ENCODE measurements at places on chromosomes 7 and 10.
A peak's percentile ranks its signal among the peaks of the same experiment; 100 is the strongest.

DNA sequence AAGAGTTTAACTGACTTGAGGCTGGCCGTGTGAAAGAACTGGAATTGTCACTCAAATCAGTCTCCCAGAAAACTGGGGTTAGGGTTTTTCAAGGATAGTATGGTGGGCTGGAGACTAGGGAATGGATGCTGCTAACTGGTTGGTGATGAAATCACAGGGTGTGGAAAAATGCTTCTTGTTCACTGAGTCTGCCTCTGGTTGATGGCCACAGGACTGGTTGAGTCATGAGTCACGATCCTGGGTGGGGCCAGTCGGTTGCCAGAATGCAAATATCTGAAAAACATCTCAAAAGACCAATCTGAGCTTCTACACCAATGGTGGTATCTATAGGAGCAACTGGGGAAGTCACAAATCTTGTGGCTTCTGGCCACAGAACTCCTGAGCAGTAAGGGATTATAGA is 16.3 kb upstream of the BAMBI start:
- DNase-seq, result no peak

DNA sequence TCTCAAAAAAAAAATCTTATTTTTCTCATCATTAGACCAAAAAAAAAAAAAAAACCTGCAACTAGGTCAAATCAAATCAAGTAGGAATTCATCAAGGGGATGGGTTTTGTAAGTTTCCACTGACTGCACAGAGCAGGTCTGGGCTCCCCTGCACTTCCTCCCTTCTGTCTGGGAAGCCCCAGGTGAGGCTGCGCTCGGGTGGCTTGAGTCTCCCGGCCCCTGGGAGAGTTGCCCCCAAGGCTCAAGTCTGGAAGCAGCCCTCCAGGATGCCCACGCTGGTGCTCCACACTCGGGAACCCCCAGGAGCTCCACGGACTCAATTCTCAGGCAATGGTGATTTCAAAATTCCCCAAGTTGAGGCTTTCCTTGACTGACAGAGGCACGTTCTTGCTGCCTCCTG is 41.7 kb upstream of the RBM33 start:
- DNase-seq, result no peak

DNA sequence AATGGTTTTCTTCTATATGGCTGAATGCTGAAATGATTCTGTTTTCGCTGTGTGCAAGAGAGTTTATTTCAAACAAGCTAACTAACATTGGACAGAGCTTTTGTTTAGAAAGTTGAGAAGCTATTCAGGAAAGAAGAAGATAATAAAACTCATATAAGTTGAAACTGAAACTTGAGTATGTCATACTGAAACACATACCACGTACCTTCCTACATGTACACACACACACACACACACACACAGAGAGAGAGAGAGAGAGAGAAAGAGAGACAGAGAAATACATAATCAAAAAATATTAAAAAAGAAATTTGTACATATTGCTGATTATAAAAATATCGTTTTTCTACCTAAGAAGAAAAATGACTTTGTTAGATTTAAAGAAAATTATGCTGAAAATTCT is 561.9 kb upstream of the KCND2 start:
- DNase-seq, result no peak

- DNase-seq, result no peak
Measured at GRCh38 chr10:78544423-78545090, 510.9 kb downstream of the RPS24 start.

DNA sequence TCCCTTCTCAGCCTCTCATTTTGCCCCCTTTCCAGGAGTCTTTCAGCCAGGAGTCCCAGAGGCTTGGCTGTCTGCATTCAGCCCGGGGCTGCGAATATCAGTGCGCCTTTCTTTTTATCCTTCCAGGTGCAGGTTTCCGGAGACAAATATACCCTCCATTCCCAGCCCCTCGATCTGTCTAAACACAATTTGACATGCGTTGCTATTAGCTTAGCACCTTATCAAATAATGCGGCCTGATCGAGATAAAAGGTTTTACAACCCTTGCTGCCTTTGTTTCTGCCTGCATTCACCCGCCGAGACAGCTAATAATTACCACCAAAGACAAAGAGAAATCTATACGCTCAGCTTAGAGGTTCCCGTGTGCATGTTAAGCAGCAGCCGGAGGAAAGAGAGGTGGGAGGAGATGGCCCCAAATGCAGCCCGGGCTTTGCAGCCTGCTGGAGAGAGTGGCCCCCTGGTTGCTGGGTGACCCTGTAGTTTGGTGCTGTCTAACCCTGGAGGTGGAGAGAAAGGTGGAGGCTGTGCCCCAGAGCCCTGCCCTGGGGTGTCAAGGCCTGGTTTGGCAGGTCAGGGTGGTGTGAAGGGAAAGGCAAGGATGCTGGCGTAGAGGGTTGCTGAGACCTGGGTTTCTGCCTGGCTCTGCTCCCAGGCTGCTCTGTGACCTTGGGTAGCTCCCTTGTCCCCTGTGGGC is 185.3 kb downstream of the RPS24 start:
- DNase-seq, result no peak

GRCh38 chr7:90669492-90669891 is 73.4 kb downstream of the CDK14 start:
- no peak for DNase-seq

- no peak for DNase-seq
Measured at GRCh38 chr7:64599359-64599758, 36.5 kb upstream of the ZNF680 start.

GRCh38 chr10:86956848-86957448 is 467 bp downstream of the MMRN2 start:
- DNase-seq, result no peak

GRCh38 chr7:151674161-151674920 is 154.6 kb upstream of the RHEB start:
- DNase-seq, result no peak

DNA sequence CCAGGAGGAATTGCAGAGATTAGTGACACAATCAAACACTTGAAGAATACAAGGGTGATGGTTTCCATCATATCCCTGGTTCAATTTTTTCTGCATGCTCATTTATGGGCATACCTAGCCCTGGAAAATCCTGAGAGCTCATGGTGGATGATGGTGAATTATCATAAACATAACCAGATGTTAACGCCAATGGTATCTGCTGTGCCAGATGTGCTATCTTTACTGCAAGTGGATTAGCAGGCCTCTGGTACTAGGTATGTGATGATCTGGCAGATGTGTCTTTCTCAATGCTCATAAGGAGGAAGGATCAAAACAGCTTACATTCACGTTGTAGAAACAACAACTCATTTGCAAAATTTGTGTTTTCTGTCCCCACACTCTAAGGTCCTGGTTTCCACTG is 150.5 kb downstream of the FZD1 start:
- DNase-seq, result no peak

DNA sequence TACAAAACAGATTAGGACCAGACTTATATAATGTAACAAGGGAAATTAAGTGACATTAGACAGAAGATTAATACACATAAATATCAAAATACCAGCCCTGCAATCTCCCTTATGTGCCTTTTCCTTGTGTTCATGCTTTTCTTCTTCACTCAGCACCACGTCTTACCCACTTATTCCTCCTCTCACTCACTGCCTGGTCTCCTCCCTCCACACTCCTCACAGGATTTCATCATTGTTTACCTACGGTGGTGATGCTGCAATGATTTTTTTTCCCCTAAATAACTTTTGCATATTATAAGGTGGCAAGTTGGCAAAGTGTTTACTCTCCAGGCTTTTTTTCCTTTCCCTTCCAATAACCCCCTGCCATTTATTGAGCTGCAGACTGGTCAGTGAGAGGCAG is 203.2 kb downstream of the PCLO start:
- DNase-seq, result no peak

- DNase-seq, result peak; percentile 39
Measured at GRCh38 chr7:29345590-29345989, 151.0 kb downstream of the CHN2 start.

- DNase-seq, result no peak
Measured at GRCh38 chr10:62264126-62264525, 4.5 kb downstream of the RTKN2 start.

- DNase-seq, result no peak
Measured at GRCh38 chr7:135692055-135692454, 29.7 kb downstream of the STMP1 start.

DNA sequence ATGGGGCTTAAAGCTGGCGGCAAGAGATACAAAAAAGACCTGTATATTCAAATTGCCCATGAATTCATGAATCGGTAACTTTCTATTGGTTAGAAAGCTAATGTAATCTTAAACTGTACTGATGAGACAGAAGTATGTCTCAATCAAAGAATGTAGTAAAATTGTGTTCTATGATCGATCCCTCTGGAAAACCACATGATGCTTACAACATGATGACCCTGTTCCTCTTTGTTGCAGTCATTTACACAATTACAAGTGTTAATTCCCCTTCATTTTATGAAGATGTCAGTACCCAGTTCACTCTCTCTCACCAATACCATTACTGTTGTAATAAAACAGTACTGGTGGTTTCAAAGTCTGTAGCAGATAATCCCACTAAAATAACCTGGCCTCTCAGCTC is 10.1 kb downstream of the KIF5B start:
- no peak for DNase-seq

GRCh38 chr10:76719006-76719405 is 918.6 kb downstream of the KCNMA1 start:
- DNase-seq, result no peak
